ENCODE measurements at places on chromosomes 3 and 15.
A peak's percentile ranks its signal among the peaks of the same experiment; 100 is the strongest.

DNA sequence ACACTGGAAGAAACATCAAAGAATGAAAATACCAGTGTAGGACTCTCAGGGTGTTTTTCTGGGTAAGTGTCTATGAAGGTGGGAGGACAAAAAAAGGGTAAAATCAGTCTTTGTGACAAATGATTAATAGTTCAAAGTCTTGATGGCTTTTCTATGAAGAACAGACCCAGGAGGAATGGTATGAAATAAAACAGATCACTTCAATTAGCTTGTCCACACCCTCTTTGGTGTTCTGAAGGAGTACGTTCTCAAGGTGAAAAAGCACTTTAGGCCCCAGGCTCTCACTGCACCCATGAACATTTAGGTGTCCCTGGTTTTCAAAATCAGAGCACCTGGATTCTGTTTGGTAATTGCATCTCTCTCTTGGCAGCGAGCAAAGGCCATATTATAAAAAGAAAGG, 383.6 kb upstream of the NR2F2 start:
- no peak for DNase-seq

DNA sequence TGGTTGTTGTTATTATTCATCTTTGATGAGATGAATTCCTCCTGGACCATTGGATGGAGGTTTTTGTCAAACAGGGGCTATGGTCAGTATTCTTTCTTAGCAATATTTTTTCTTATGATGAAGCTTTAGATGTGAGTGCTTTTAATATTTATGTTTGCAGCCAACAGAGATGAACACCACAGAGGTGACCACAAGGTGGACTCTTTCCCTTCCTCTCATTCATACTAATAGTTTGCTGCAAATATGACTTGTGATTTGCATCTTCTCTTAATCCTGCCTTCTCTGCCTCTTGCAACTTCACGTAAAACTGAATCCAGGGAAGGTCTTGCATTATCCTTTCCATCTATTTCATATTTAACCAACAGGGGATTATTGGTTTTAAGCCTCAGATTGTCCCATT, 473.1 kb upstream of the UBE2E2 start:
- peak; percentile 45 for DNase-seq

DNA sequence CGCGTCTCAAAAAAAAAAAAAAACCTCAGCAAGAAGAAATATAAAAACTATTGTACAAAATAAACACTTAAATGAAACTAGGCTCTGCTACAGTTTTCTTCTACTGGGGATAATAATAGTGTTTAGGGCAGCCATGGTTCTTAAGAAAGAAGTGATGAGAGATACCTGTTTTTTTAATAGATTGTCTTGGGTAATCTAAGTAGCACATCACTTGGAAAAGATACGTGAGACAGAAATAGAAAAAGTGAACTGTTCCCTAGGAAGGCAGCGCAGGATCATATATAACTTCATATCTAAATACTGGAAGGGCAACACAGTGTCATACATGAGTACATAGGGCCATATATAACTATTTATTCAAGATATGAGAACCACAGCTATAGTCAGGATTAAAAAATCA, 11.9 kb downstream of the GOLGB1 start:
- no peak for DNase-seq

GRCh38 chr3:169144270-169144669, 519.2 kb downstream of the MECOM start:
- no peak for DNase-seq

DNA sequence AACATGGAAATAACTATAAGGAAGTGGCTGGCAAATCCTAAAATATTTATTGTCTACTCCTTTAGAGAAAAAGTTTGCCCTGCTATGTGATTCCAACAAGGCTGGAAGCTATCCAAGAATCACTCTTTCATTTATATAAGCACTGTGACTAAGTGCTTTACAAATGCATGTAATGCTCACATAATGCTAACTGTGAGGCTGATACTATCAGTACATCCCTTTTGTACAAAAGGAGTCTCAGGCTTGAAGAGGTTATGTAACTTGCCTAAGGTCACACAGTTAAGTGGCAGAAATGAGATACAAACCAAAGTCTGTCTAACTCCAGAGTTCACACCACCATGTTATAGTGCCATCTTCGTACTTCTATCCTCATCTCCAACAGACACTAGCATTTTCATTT, 17.0 kb downstream of the TOPBP1 start:
- DNase-seq: peak; percentile 57

DNA sequence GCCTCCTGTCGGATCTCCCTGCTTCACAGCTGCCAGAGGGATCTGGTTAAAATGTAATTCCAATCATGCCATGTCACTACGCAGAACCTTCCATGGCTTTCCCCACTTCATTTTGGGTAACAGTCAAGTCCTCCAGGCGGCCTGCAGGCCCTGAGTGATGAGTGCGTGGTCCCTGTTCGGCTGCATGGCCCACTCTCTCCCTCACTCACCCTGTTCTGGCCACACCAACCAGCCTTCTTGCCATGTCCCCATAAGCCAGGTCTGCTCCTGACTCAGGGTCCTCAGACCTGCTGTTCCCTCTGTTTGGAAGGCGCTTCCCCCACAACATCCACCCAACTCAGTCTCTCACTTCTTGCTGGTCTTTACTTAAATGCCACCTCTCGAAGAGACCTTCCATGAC, 41.6 kb upstream of the LINGO1 start:
- DNase-seq: no peak

- DNase-seq: no peak
Observed at GRCh38 chr15:98866511-98866910, 141.1 kb downstream of the PGPEP1L start.

DNA sequence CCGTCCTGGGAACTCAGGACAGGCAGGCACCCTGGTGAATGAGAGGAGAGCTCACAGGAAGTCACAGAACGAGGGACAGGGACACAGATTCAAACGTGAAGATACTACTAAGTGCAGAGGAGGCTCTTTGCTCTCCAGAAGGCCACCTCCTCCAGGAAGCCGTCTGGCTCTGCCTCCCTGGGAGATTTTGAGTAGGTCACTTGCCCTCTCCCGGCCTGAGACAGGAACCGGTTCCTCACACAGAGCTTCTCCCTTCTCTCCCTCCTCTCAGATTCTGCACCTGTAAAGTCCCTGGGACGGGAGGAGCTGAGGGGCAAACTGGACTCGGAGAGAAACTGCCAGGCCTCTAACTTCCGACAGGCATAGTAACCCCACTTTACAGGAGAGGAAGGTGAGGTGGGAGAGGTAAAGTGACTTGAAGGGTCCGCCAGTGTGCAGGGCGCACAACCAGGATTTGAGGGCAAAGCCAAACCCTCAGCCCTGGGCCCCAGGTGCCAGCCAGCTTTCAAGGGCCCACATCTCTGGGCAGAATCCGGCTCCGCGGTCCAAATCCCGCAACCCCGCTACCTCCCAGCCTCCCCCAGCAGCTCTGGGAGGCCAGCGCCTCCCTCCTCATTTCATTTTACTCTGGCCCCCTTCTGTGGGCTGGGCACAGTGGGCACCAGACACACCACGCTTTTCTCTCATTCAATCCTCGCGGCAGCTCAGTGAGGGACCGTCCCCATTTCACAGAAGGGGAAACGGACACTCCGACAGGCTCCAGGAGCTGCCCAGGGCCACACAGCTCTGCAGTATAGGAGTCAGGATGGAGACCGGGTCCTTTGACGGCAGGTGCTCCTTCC, 150.2 kb downstream of the SMAD6 start:
- DNase-seq: no peak

- no peak for DNase-seq
Observed at GRCh38 chr3:134567605-134568004, 81.7 kb downstream of the CEP63 start.

DNA sequence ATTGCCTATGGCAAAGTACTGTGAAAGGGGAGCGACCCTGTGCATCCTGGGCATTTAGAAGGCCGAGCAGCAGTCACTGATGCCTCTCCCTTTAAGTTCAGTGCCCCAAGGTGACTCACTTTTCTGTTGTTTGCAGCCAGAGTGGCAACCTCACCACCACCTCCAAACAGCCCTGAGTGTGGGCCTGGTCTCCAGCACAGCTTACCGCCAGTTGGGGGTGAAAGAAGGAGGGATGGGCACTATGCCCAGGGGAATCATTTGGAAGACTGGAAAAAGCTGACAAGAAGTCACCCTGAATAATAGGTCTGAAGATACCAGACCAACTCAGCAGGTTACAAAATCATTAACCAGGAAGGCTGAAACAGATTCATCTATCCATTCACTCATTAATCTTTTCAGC, 571.8 kb downstream of the EPHB1 start:
- no peak for DNase-seq

DNA sequence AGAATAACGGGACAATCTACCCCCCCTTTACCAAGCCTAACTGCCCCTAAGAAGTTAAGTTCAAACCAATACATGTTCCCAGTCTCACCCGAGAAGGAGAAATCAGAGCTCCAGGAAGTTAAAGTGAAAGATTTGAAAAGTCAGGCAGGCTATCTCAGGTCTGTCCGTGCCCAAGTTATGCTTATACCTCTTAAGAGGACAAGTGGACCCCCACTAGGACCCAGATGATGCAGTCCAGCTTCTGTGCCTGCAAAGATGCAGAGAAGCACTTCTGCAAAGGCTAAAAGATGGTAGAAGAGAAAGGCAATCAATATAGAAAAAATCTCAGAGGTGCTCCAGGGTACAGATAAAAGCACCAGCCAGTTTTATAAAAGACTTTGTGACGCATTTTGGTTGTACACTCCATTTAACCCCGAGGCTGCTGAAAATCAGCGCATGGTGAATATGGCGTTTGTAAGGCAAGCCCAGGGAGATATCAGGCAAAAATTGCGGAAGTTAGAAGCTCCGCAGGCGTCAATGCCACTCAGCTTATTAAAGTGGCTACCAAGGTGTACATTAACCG, 9.8 kb upstream of the SLC9C1 start:
- peak; percentile 48 for DNase-seq

GRCh38 chr3:119148493-119149180, 2.7 kb downstream of the TEX55 start:
- no peak for DNase-seq

- DNase-seq: no peak
Observed at GRCh38 chr15:43505738-43506137, 11.7 kb upstream of the MAP1A start.

DNA sequence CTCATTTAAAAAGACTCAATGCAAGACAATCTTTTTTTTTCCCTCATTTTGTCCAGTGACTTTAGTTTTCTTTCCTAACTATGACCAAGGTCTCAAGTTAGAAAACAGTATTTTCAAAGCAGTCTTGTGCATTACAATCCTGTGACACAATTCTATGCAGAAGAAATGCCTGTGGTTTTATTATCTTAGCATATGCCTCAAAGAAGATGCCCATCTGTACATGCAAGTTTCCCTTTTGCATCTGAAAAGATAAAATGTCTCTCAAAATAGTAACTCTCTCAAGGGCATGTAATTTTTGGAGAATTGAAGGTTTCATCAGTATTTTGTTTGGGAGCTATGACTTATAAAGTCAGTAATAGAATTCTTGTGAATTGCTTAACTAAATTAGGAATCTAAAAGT, 292.0 kb upstream of the SUCLG2 start:
- DNase-seq: no peak

DNA sequence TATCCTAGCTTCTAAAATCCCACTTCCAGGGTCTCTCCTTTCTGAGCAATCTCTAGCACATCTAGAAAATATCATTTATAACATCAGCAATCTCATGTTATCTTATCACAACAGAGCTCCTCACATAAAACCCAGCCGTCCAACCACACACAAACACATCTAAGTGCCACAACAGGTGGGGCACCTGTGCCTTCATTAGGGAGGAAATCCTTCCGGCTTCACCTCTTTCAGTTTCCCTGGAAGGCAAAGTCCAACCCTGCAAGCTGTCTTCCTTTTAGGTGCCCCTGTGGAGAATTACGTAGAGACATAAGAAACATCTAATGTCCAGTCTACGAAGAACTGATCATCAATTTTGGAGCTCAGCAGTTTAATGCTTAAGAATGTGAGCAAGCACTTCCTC, 1.6 kb downstream of the ZDHHC3 start:
- DNase-seq: no peak

DNA sequence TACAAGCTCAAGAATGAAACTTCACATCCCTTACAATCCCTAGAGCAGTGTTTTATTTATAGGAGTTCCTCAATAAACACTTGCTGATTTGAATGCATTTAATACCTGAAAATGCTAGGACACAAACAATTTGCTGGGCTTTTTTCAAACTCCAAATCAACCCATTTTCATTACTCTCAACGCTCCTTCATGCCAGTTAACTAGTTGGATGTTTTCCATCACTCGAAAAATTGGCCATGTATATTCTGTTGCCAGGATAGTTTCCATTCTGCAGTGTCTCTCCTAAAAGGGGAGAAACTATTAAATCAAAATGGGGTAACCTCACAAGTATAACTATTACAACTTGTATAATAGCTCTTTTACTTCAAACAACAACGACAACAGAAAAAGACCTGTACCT, 1.2 kb downstream of the GBE1 start:
- peak; percentile 24 for DNase-seq

GRCh38 chr3:194483850-194484249, 3.0 kb downstream of the ATP13A3 start:
- DNase-seq: no peak

GRCh38 chr3:58299075-58299474, 7.0 kb upstream of the RPP14 start:
- DNase-seq: no peak

- no peak for DNase-seq
Observed at GRCh38 chr3:184004476-184004875, 13.2 kb downstream of the ABCC5 start.

DNA sequence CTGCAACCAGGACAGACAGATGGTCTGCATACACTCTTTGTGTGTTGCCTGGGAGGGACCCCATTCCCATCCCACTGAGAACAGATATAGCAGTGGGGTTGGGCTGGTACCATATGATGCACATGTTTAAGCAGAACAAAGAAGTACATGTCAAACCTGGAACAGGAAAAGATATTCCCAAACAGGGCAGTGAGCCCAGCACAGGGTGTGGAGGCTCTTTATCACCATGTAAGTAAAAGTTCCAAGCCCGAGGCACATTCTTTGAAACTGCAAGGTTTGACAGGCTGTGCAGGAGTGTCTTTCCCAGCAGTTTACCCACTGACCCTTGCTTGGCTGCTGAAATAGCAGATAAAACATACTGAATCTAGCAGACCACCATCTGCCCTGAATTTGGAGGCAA, 5.3 kb upstream of the ZNF445 start:
- no peak for DNase-seq

DNA sequence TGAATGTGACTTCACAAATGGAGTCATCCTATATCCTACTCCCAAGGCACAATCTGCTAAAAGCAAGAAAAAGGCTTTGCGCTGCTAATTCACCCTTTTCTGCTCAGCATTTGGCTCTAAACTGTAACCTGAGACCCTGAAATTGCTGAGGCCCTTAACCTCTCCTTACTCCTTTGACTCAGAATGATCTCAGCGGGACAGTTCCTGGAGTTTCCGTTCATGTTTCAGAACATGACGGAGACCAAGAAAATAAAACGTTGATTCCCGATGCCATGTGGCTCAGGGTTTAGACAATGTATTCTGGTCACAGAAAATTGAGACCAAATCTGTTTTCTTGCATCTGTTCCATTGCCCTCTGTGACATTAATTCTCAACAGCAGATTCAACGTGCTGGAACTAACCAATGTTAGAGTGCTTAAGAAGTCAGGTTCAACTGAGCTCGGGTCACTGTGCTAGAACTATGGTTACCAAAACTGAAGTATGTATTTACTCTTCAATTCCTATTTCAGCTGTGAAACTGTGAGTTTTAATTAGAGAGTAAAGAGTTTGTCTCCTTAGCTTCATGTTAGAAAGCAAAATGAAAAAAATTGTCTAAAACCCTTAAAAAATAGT, 45.4 kb upstream of the TMC3 start:
- no peak for DNase-seq

- no peak for DNase-seq
Observed at GRCh38 chr3:33060609-33061337, 36.2 kb downstream of the GLB1 start.
